CD4-positive, alpha-beta memory T cell (primary cell): ENCODE measurements at places on chromosomes 3 and 15. TPM values are rescaled to one million over a fixed set of nuclear protein-coding genes. Genes with fewer than 3 reads are reported as not detected.
A peak's percentile ranks its signal among the peaks of the same experiment; 100 is the strongest.

Gene KLHDC8B
- polyA plus RNA-seq: 1.8 TPM

Gene ZNF80
- polyA plus RNA-seq: 0.64 TPM

Gene FEZF2
- polyA plus RNA-seq: not detected

DNA sequence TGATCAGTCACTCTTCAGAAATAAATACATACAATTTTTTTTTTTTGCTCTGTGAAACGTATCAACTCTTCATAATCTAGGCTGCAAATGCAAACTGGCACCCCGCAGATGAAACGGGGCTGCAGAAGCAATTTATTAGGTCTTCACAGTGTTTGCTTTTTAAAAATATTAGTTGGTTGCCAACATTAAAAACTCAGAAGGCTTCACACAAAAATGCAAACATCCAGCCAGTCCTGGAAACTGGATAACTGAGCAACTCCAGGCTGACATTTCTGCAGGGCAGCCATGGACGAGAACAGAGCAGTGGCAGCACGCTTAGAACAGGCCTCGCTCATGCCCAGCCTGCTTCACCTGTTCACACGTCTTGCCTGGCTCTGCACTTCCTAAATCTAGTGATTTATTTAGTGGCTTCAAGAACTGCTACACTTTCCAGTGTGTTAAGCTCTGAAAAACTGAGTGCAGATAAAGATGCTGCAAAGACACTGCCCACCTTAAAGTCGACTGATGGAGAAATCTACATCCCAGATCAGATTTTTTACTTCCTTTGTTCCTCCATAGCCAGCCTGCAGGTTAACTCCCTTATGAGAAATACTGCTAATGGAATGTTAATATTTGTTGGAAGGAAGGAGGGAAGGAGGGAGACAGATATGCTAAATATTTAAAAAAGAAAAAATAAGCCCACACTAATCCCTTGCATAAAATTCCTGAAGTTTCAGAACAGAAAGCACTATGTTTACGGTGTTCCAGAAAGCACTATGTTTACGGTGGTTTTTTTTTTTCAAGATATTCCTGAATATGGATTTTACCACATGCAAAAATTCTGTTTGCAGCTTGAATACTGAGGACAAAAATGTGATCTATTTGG, 53.6 kb downstream of the SETMAR start:
- no peak for DNase-seq
- no peak overlapping the region for H3K27ac ChIP-seq
- no peaks in the 10 kb centered on the region for H3K4me1 ChIP-seq
- no peak overlapping the region for H3K4me3 ChIP-seq

GRCh38 chr3:112531358-112531781, 30.4 kb downstream of the ATG3 start:
- H3K36me3 ChIP-seq: peaks cover 53% of the 10 kb centered on the region
- H3K27me3 ChIP-seq: no peaks in the 10 kb centered on the region
- peak; percentile 37 for DNase-seq
- H3K4me1 ChIP-seq: no peaks in the 10 kb centered on the region

DNA sequence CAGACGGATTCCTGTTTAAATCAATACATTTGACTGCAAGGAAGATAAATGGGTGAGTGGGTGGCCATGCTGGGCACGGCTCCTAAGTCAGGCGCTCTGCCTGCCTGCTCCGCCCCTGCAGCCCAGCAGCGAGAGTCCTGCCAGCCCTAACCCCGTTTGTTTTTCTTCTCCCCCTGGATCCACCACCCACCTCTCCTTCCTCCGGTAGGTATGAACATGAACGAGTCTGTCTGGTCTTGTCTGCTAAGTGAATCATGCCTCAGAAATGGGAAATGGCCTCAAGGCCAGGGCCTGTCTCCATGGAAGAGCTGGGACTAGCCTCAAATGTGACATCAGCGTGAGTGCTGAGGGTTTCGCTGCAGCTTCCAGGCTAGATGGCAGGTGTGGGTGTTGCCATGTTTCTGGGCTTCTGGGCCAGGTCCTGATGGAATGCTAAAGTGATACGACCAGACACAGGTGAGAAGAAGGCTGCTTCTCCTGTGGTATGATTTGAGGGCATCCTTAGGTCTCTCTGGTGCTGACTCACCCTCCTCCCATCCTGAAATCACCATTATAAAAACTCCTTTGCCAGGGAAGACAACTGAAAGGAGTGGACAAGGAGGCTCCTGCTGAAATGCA, 5.6 kb upstream of the FEM1B start:
- no peaks in the 10 kb centered on the region for H3K36me3 ChIP-seq
- DNase-seq: no peak
- no peak overlapping the region for H3K4me3 ChIP-seq
- H3K27me3 ChIP-seq: no peaks in the 10 kb centered on the region
- peaks cover 8% of the 10 kb centered on the region for H3K4me1 ChIP-seq
- no peak overlapping the region for H3K27ac ChIP-seq

DNA sequence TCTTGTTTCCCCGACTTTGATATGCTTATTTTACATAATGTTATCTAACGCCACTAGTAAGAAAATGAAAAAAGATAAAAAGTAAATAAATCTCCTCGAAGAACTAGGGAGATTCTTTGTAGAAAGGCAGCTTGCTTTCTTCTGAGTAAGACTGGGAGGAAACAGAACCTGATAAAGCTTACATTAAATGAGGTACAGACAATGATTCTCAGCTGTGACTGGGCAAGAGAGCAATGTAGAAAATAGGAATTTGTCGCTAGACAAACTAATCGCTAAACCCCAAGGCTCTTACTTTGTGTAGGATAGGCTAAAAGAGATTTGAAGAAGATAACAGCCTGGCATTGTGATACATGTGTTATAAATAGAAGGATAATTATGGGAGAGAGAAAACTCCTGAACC, 919.0 kb upstream of the ALCAM start:
- no peaks in the 10 kb centered on the region for H3K4me1 ChIP-seq
- no peak for DNase-seq
- H3K27me3 ChIP-seq: no peaks in the 10 kb centered on the region
- H3K4me3 ChIP-seq: no peak overlapping the region
- H3K27ac ChIP-seq: no peak overlapping the region

GRCh38 chr3:194098081-194098842, 37.7 kb upstream of the HES1 start:
- H3K27ac ChIP-seq: no peak overlapping the region
- no peak for DNase-seq
- peaks cover 5% of the 10 kb centered on the region for H3K4me1 ChIP-seq
- no peak overlapping the region for H3K4me3 ChIP-seq
- no peaks in the 10 kb centered on the region for H3K27me3 ChIP-seq
